ELF-1 (cell line): ENCODE measurements at places on chromosomes 1 and 21.
A peak's percentile ranks its signal among the peaks of the same experiment; 100 is the strongest.

DNA sequence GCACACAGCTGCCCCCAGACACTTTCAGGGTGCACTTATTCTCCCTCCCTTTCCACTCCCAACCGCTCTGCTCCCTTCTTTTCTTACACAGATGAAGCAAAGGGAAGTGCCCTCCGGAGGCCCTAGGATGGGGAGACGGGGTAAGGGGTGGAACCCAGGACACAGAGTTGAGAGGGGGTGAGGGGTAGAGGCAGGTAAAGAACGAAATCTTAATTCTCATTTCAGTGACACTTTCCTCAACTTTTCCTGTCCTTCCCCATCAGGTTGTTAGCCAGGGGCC lies 12.8 kb downstream of the PLEKHO1 start:
- DNase-seq = no peak

GRCh38 chr1:170664093-170664827 lies at the start of gene PRRX1:
Gene PRRX1, plus strand, starts transcription at chr1:170664131. Its CDS starts 88 bp downstream, at chr1:170664219.
- peak; percentile 54 for DNase-seq

DNA sequence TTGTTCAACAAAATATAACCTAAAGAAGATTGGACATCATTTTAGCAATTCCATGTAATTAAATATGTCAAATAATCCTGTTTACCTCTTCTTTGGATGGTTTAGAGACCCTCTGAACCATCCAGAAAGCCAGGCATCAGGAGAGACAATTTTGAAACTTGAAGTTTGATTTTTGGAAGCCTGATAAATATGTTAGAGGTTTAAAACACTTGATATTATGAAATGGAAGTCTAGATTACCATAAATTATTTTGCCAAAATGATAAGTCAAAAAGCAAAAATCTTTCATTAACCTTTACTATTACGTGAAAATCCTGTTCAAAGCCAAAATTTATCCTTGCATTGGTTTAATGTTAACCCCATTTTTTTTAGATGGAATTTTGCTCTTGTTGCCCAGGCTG lies 43.5 kb downstream of the CCDC30 start:
- DNase-seq = no peak

- DNase-seq = peak; percentile 72
These were observed 1.1 kb upstream of the TBX15 start for GRCh38 chr1:118989006-118989815.

- DNase-seq = no peak
These were observed 105.7 kb upstream of the PPP2R5A start for GRCh38 chr1:212179394-212180076.

DNA sequence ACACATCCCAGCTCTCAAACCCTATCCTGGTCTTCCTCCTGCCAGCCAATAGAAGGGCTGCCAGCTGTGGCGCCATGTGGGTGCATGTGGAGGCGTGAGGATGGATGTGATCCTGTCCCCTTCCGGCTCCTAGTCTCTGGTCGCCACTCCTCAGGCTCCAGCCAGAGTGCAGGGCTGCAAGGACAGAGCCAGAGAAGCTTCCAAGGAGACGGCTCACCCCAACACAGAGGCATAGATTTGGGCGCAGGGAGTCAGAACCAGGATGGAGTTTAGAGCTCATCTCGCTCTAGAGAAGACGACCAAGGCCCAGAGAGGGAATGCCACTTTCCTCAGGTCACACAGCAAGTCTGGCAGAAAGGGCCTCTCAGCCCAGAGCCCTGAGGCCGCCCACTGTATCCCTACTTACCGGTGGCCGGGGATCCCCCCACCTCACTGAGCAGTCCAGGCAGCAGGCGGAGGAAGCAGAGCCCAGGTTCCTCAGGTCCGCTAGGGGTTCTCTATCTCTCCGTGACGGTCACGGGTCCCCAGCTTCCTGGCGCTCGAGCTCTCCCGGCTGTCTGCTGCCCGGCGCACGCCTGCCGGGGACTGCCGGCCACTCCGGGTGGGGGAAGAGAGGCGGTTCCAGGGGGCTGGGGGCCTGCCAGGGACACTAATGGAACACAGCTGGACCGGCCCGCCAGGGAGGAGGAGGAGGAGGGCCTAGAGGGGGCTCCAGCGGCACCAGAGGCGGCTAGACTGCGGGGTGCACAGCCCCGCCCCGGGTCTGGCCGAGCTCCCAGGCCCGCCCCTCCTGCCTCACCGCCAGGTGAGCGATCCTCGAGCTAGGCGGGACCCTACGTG lies at the start of gene COL16A1:
COL16A1 (minus strand) TSS at position 587 of the 840 bp plus-strand sequence. CDS start 1,824 bp downstream, outside the sequence.
- DNase-seq = no peak

DNA sequence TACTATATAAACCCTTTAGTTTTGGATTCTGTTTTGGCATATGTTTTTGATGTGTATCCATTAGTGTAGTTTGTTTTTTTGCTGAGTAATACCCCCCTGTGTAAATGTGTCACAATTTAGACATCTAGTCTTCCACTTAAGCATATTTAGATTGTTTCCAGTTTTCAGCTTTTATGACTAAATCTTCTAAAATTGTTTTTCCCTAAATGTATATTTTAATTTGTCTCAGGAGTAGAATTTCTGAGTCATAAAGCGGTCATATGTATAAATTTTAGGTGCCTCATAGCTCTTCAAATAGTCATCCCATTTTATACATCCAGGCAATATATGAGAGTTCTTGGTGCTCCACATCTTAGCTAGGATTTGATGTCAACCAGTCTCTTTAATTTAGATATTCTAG lies 1348.0 kb downstream of the MRPL39 start:
- DNase-seq = no peak

- no peak for DNase-seq
These were observed 49.6 kb downstream of the INTS7 start for GRCh38 chr1:211985556-211986264.

GRCh38 chr1:83931658-83932253 lies 67.2 kb downstream of the TTLL7 start:
- DNase-seq = peak; percentile 9

GRCh38 chr21:45502600-45502999 lies 39.6 kb downstream of the SLC19A1 start:
- DNase-seq = no peak

- no peak for DNase-seq
These were observed 66.3 kb downstream of the PTPN14 start for GRCh38 chr1:214485151-214485550.

- no peak for DNase-seq
These were observed 12.1 kb upstream of the LRP8 start for GRCh38 chr1:53339736-53340635.
